ENCODE measurements at places on chromosomes 1 and 21.

DNA sequence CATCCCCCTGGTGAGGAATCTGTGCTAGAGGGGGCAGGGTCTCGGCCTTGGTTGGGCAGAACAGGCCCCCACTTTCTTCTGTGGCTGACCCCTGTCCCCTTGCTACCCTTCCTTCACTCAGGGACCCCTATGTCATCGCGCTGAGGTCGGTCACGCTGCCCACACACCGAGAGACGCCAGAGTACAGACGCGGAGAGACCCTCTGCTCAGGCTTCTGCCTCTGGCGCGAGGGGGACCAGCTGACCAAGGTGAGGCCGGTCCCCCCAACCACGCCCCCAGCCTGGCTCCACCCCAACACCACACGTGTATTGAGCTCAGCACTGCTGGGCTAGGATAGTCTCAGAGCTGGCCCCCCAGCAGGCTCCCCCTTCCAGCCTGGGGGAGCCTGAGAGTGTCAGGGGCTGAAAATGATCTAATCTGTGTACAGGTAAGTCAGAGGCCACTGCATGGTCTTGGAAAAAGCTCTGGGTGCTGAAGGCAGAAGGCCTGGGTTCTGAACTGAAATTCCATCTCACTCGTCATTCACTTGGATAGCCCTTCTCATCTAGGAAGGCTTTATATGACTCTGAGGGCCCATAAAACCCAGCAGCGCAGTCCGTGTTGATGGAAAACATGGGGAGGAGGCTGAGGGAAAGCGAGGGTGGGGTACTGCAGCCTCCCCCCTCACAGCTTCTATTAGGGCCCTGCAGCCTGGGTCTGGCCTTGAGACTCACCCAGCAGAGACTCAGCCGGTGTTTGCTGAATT lies 15.3 kb downstream of the FAM151A start:
- DNase-seq: no peak

GRCh38 chr1:208336137-208336518 lies 91.9 kb upstream of the PLXNA2 start:
- DNase-seq: no peak

GRCh38 chr1:39960431-39960958 lies 5.5 kb downstream of the MFSD2A start:
- DNase-seq: no peak

GRCh38 chr1:112358798-112359408 lies 37.1 kb upstream of the CTTNBP2NL start:
- DNase-seq: peak; percentile 43

GRCh38 chr1:10607228-10607627 lies 132.5 kb downstream of the PEX14 start:
- DNase-seq: no peak

DNA sequence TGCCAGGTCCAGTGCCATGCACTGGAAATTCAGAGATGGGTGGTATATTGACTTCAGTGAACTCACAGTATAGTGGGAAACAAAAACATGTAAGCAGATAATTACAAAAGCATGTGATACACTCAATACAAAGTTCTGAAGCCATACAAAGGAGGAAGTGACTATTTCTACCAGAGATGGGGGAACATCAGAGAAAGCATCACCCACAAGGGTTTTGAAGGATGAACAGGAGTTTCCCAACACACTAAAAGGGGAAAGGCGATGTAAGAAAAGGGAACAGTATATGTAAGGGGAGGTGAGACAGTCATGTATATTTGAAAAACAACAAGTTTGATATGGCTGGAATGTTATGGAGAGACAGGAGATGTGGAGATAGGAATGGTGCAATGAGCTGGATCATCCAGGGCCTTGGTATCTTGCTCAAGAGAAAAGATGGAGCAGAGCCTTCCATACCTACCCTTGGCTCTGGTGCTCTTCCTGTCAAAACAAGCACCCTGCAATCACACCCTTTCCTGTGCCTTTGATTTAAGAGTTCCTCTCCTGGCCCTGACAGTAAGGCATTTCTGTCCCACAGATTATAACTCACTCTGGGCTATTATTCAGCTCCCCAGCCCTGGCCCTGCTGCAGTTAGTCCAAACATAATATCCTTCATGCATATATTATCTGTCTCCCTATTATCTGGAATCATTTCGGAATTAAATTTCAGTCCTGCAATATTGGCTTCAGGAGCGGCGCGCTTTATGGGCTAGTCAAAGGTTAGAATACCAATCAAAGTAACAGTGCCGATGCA lies 60.5 kb downstream of the DMAP1 start:
- DNase-seq: no peak

- no peak for DNase-seq
Measured at GRCh38 chr1:206419783-206420182, 50.5 kb upstream of the IKBKE start.

GRCh38 chr1:63859480-63860275 lies 85.9 kb downstream of the ROR1 start:
- no peak for DNase-seq

GRCh38 chr1:167094690-167095089 lies 815 bp downstream of the STYXL2 start:
- no peak for DNase-seq

DNA sequence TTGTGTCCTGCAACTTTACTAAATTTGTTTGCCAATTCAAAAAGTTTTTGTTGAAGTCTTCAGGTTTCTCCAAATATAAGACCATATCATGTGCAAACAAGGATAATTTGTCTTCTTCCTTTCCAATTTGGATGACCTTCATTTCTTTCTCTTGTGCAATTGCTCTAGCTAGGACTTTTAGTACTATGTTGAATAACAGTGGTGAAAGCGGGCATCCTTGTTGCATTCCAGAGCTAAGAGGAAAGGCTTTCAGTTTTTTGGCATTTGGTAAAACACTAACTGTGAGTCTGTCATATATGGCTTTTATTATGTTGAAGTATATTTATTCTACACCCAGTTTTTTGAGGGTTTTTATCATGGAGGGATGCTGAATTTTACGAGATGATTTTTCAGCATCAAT lies 630.0 kb upstream of the ADGRL2 start:
- no peak for DNase-seq

- DNase-seq: peak; percentile 70
Measured at GRCh38 chr1:201877877-201878401, 10.8 kb upstream of the SHISA4 start.

DNA sequence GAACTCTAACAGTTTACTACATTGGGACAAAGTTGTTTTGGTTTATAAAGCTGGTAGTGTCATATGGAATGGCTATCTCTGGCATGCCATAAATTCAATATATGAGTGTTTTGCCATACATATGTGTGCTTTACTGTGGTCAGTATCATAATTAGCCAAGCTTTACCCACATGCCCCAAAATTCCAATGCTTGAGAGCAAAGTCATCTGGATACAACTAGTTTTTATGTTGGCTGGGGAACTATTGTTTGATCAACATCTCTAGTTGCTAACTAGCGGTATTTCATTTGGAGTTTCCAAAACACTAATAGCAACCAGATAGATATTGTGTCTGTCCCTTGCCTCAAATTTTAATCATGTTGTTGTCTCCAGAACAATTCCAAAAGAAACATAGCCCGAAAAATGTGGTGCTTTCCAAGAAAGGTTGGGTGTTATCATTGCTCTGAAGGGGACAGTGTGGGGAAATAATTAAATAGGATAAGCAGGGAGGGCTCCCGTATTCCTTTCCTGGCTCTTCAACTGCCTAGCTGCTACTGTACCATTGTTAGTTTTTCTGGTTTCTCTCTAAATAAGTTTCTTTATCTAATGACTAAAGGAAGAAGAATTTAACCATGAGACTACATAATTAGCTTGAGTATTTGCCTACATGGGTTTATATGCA lies 136.1 kb downstream of the TGFB2 start:
- no peak for DNase-seq

DNA sequence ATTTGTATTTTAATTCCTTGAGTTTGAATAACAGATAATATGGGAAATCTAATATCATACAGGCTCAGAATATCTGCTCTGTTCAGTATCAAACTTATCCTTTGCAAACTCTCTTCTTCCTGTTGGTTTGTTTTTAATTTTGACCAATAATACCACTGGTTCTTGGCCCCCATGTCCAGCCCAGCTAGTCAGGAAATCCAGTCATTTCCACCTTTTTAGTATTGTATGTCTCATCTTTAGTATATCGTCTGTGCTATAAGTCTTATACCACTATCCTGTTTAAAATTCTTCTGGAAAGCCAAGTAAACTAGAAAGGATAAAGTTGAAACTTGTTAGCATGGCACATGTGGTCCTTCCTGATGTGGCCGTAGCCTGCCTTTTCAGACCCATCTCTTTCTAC lies 10.7 kb downstream of the SCCPDH start:
- DNase-seq: no peak

DNA sequence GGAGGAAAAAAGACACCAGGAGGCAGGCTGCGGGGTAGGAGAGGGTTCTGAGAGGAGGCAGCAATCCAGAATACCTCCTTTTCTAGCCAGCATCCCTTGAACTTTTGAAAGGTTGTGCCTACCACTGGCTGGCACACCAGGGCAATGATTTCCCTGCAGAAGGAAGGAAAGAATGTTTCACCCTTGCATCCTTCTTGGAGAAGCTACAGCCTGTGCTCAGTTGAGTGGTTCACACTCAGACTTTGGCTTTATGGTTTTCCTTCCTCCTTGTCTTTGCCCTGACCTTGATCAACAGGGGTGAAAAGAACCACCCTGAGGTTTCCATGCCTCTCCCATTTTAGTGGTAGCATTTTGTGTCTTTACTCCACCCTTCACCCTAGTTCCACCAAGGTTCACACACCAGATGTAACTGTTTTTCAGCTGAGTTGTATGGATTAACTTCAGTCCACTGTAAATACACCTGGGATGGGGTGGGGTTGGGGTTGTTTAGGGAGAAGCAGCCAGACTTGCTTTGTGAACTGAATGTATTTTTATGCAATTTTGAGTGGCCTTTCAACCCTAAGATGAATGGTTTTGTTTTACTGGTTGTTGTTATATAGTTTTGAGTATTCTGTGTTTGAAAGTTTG lies 122.3 kb downstream of the SYT2 start:
- DNase-seq: no peak

- DNase-seq: no peak
Measured at GRCh38 chr1:64137412-64137803, 66.0 kb upstream of the UBE2U start.

GRCh38 chr21:44710756-44711326 lies 531 bp downstream of the TSPEAR start:
- DNase-seq: no peak

Measured in putamen (tissue), 1 donor.